ENCODE measurements at places on chromosomes 5 and 9.

DNA sequence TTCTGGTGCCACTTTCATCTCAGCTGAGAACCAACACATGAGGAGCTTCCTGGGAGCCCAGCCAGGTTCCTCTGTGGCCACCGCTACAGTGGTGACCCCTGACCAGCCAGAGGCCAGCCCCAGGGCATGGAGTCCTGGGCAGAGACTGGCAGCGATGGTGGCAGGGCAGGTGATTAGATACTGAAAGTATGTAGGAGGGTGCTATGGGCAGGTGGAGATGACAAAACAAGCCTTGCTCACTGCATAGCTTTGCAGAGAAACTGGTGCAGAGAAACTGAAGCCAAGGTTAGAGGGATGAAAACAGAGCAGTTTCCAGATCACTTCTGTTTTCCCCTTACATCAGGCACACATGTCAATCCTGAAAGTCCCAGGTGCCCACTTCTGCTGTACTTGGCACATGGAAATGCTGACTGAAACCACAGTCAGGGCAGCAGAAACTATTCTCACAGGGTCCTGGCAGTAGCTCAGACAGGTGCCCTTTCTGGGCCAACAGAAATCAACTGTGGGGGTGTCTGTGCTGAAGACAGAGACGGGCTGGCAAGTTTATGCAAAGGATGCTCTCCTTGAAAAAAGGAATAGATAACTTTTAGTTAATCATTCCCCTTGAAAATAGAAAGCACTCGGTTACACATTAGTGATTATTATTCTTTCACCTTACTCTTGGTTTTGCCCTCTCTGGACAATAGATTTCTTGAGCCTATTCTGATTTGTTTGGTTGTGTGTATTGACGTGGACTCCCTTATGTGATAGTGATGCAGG, 90.3 kb downstream of the ANKRD55 start:
- no peak for DNase-seq

GRCh38 chr9:95740217-95741004, 135.1 kb upstream of the ERCC6L2 start:
- DNase-seq = no peak

GRCh38 chr5:120913396-120913795, 449.3 kb downstream of the PRR16 start:
- no peak for DNase-seq

DNA sequence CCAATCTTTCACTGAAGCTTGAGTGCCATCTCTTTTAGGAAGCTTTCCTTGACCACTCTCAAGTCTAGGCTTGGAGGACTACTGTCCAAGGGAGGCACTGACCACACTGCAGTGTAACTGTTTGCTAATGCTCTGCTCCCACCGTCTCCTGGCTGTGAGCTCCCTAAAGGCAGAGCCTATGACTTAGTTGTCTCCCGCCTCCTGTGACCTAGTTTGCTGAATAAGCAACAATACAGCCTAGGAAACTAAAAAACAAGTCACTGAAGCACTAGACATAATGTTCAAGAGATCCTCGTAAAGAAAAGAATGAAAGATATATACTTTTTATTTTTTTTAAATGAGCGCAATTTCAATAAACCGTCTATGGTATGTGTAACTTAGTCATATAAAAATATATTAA, 31.4 kb downstream of the LIX1 start:
- DNase-seq = no peak

DNA sequence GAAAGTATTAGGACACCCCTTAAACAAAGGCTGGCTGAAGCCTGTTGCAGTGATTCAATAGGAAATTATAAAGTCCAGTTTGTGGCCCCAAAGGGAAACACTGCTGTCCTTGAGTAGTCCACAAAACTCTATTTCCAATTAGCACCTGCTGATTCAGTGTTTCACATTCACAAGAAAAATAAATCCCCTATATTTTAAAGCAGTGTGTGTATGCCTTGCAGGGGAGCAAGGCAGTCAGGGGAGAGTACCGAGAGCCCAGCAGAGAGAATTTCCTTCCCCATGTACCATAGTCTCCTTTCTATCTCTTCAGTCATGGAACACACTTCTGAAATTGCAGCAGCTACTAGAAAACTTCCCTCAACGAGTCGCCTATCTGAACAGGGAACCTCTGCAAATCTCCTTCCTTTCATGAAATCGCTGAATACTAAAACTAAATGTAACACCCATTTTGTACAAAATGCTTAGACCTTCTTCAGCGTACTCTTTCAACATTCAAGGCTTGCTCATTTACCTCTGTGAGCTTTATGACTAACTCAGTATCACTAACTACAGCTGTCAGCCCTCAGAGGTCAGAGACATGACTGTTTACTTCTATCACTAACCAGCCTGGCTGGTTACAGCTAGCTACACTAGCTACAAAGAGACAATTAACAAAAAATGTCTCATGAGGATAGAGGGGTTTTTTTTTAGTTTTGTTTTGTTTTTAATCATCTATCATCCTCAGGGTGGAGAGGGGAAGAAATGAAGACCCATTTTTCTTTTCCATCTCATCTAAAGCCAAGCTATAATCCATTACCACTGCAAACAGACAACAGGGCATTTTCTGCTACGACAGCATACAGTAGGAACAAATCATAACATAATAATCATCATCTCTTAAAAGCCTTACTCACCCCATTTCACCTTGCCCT, 188.7 kb downstream of the EBF1 start:
- no peak for DNase-seq

DNA sequence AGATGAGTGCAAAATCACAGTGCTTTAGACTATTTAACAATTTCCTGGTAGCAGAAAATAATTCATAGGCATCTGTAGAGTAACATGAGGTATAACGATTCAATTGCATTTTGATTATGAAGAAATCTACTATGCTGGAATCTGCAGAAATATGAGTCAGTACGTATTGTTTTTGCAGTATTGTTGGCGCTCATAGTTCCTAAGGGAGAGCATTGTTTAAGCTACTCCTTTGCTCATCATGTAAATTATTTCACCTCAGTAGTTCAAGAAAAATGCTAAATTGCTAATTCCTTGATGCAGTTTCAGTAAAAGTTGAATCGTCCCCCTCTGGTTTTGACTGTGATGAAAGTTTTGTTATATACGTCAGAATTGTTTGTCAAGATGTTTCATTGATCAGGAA, 458.4 kb downstream of the HINT1 start:
- DNase-seq = no peak

DNA sequence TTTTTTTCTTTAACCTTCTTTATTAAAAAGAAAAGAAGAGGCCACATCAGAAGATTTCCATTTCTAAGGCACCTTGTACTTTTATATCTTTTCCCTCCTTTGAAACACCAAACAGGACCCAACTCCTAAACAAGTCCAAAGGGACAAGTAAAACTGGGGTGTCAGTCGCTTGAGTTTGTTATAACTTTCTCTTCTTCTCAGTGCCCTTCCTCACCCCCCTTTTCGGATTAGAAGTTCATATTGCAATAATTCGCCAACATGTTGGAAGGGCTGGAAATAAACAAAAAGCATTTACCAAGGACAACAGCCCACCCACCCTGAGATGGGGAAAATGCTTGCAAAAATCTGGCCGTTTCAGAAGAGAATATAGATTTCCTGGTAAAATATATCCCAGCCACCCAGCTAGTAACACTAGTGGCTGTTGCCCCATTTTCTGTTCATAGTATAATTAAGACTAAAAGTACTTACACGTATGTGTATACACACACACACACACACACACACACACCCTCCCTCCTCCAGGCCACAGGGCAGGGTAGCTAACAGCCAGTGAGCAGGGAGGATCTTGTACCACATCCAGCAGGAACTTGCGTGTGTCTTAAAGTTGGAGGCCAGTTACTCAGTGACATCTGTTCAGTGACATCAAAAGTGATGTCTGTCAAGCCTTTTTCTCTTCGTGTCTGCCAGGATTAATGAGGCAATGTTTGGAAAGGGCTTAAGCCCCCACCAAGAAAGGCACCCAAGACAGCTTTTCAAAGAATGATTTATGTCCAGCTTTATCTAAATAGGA, 149.1 kb upstream of the KLF4 start:
- peak; percentile 69 for DNase-seq

GRCh38 chr5:167147879-167148278, 1143.6 kb upstream of the WWC1 start:
- no peak for DNase-seq

DNA sequence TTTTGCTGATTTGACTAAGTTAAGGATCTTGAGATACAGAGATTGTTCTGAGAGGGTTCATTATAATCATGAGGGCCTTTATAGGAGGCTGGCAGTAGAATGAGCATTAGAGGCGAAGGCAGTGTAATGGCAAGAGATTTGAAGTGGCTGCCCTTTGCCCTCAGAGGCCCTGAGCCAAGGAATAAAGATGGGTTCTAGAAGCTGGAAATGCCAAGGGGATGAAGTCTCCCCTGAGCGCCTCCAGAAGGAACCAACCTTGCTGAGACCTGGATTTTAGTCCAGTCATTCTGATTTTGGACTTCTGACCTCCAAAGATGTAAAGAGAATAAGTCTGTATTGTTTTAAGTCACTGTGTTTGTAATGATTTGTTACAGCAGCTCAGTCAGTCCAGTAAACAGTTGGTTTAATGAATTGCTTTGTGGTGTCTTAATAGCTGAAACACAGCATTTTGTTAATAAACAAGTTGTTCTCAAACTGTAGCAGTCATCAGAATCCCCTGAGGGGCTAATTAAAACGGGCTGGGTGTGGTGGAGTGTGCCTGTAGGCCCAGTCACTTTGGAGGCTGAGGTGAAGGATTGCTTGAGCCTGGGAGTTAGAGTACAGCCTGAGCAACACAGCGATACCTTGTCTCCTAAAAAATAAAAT, 23.2 kb downstream of the GLRX start:
- DNase-seq = no peak

DNA sequence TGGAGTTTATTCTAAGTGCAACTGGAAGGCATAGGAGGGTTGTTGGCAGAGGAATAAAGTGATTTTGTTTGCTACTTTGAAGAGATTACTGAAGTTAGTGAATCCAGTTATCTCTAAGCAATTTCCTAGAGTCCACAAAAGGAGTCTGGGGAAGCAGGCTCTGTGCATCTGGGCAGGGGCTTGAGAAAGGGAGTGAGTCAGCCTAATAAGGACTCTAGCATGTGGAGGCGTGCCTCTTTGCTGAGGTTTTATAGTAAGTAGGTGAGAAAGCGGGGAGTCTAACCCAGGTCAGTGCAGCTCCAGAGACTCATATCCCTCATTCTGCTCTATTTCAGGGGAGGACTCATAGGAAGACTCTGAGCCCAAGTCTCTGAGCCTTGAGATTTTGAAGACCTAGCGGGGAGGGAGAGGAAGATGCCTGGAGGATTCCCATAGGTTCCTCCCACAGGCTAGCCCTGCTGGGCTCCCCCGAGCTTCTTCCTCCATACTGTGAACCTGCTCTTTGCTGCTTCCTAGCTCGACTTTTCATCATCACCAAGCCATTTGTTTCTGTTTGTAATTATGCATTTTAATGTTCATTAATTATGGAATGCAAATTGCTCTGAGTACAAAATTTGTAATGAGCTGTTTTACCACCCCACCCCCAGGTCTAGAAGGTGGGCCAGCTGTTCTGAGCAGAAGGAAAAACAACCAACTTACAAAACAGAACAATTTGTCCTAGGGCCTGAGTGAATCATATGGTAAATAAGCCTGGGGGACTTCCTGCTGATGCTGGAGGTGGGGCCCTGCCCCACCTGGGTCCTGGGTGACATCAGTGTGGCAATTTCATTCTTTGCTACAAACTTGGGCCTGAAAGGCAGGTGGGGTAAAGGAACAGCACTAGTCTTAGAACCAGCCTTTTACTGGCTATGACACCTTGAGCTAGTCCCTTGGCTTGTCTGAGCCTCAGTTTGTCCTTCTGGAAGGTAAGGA, 150.2 kb downstream of the TRIM32 start:
- DNase-seq = no peak

Data from DMS153 (cell line).